ENCODE measurements at places on chromosomes 7 and 10. TPM values are rescaled to one million over a fixed set of nuclear protein-coding genes. Genes with fewer than 3 reads are reported as not detected.

- no peak for DNase-seq
Observed at GRCh38 chr7:132423594-132424200, 152.6 kb downstream of the PLXNA4 start.

- DNase-seq = no peak
Observed at GRCh38 chr7:192701-193480, 520 bp downstream of the FAM20C start.

GRCh38 chr7:155724327-155725005 is 80.0 kb downstream of the RBM33 start:
- no peak for DNase-seq

- no peak for DNase-seq
Observed at GRCh38 chr10:20858292-20859124, 38.6 kb downstream of the NEBL start.

DNA sequence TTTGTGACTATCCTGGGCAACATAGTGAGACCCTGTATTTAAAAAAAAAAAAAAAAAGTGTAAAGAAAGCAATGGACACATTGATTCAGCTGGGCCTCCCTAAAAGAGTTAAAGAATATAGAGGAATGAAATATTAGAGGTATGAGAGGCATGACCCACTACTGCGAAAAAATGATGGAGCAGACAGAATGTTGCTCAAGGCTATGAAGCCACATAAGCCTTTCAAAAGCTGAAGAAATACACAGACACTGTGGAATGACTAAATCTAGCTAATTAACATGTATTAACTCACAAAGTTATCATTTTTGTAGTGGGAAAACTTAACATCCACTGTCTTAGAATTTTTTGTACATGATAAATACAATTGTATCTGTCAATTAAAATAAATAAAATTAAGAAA is 107.3 kb downstream of the HGF start:
- no peak for DNase-seq

DNA sequence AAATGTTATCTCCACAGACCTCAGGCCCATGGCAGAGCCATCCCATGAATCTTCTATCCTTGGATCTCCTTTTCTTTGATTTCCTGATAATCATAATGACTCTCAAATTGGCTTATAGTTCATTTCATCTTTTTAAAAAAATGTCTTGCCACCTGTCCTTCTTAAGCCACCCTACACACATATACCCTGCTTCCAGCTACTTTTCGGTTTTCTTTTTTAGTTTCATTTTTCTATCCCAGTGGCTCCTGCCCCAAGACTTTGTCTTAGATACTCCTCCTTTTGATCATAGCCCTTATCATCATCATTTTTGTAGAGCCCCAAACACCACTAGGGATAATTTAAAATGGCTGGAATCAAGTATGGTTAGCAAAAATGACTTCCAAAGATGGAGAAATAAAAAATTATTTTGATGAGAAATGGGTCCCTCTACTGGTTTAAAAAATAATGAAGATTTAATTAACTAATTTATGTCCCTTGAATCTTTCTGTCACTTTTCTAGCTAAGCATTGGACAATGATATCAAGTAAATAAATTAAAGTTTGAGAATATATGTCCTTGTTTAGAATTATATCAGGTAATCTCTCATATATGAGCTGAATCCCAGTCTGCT is 277.3 kb upstream of the SEMA3D start:
- no peak for DNase-seq

Gene MSS51
- total RNA-seq = 1.9 TPM

DNA sequence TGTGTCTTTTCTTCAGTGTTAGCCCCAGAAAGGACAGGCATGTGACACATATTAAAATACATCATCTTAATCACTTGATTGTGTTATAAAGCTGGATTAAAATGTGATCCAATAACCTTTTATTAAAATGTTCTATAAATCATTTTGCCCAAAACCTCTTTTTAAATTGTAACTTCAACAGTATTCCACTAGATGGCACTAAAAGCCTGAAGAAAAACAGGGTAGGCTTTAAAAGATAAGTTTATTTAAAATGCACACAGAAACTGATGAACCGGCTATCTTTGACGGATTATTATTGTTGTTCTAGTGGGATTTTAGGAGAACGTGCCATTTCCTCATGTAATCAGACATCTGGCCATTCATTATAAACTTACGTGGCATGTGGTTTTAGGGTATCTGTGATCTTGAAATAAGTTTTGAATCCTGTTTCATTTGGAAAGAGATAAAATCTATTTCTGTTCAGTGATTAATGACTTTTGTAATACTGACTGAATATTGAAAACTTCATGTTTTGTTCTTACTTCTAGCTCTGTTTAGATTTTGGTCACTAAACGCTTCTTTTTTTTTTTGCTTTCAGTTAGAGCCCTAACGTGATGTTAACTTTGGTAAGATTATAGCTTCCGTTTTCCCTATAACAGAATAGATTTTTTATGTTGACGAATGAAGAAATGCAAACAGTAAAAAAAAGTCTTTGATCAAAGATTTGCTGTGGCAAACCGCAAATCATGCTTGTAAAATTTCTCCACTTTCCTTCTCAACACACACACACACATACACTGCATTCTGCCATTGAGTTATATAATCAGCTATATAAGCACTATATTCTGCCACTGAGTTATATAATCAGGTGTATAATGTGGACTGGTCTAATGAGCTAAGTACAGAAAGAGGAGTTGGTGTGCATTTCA is 13.6 kb downstream of the VPS50 start:
- DNase-seq = no peak

Gene KIAA1549
- 17.6 TPM for total RNA-seq

DNA sequence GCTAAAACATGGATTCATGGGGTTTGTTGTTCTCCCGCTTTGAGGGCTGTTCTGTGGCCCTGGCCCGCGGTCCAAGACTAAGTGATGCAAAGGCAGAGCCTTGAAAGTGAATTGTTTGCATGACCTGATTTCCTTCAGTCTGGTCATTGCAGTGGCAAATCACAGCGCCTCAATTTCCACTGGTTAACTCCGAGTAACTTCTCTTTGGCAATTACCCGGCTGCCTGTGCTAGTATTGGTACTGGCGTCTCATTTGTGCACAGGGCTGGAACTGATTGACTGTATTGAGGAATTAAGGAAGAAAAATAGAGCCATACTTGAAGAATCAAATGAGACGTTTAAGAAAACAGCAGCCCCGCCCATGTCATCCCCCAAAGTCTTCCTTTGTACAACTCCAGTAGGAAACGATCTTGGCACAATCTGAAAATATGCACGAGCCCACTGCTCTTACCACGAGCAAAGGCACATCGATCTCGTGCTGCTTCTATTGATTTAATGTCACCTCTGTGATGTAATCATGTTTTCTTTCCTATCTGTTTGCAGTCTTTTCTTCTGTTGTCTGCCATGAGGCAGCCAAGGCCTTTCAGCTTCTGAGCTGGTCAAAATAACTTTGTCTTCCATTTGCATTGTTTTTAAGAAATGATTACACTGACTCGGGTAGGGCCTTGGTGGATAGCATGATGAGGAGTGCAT is 60.6 kb upstream of the SHH start:
- DNase-seq = peak; percentile 42

DNA sequence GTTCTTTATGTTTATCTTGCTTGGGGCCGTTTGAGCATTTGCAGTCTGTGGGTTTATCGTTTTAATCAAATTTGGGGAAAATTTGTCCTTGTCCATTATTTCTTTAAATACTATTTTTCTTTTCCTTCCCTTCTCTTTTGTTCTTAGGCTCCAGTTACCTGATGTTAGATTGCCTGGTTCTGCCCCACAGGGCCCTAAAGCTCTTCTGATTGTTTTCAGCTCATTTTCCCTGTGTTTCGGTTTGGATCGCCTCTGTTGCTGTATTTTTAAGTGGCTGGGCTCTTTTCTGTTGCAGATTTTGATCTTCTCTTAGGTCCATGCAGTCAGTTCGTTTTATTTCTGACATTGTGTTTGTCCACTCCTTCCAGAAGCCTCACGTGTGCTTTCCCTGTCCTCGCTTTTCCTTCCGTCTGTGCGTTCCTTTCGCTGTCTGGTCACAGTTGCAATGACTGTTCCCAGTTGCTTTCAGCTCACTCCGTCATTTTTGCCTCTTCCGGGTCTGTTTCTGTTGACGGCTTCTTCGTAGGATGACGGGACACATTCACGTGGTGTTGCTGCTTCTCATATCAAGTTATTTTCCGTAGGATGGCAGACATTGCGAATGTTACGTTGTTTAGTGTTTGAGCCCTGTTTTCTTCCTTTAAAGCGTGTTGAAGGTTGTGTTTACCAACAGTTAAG is 111.4 kb downstream of the INPP5A start:
- no peak for DNase-seq

GRCh38 chr7:35463176-35463700 is 209.3 kb upstream of the TBX20 start:
- DNase-seq = no peak

Gene SYCE1
- total RNA-seq = not detected

DNA sequence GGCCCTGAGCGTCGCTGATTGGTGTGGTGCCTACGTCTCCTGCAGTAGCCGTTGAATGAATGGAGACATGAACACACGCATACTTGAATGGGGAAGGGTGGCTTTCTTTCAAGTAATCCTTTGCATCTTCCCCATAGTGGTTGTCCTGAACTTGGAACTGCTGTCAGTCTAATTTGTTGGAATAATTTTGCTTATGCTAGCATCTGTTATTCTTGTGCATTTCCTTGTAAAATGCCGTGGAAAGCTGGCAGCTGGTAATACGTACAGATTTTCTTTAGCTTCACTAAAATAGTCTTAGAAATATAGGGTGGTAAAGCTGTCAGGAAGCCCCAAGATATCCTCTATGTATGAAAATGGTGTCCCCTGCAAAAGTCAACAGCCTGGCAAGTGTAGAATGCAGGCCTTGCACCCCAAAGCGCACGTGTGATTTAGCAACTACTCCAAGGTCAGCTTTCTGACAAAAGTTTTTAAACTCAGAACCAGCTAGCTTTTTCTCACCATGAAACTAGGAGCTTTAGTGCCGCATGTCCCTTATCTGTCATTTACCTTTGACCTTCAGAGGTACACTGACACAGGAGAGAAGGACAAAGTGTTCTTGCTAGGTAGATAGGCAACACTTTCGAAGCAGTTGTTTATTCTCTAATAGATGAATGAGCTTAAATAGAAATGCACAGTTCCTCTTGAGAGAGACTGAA is 70.8 kb downstream of the RBM33 start:
- DNase-seq = no peak

- DNase-seq = no peak
Observed at GRCh38 chr7:35699796-35700305, 4.9 kb upstream of the HERPUD2 start.

DNA sequence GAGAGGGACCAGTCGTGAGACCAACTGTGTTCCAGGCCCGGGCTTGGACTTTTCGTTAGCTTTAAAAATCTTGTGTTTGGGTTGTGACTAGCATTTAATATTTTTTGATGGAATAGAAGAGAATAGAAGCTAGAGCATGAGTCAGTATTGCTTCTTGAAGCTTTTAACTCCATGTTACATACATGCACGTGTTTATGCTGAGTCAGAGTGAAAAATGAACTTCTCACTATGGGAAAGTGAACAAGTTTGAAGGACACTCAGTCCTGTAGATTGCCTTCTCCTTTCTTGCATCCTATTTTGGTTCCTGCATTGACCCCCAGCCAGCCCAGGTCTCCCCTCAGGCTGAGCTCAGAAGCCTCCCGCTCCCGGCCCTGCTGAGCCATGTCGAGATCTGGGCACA is 31.8 kb downstream of the GHRHR start:
- no peak for DNase-seq

Gene SH2B2
- total RNA-seq = 18.7 TPM

Gene DLD
- total RNA-seq = 63.7 TPM

DNA sequence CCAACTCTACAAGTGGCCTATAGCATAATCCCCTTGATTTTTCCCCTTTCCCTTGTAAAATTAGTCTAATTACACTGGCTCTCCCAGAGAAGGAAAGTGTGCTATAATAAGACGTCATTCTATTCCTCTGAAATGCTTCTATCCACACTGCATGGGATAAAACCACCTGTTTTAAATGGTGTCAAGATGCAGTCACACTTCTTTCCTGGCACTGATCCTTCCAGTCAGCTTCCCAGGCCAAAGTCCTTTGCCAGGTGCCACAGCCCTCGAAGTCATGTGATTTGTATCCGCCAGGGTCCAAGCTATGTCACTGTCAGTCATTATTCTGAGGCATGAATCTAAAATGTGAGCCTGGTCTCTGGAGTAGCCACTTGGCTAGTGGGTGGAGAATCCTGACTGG is 169.0 kb upstream of the KIAA1217 start:
- no peak for DNase-seq

Gene HGF
- total RNA-seq = 0.15 TPM

DNA sequence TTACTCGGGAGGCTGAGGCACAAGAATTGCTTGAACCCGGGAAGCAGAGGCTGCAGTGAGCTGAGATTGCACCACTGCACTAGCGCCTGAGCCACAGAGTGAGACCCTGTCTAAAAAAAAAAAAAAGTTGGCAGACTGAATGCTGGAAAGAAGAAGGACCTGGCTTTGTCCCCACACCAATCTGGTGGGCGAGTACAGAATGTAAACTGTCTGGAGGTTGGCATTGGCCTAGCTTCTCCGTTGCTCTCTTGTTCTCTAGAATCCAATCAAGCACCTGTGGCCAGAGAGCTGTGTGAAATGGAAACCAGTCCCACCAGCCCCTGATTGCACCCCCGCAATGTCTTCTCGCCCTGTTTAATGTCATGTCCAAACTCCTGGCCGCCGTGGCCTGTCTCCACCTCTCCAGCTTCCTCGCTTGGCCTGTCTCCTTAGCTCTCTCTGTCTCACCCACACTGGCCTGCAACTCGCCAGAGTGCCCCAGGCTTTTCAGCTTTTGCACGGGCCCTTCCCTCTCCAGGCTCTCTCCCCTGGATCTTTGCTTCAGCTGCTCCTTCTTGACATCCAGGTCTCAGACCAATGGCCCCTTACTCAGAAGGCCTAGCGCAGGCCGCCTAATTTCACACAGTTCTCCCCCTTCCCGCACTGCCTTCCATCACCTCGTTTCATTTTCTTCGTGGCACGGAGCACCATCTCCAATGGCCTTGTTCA is 670 bp upstream of the AGK start:
- no peak for DNase-seq

Gene INMT
- total RNA-seq = 0.84 TPM

DNA sequence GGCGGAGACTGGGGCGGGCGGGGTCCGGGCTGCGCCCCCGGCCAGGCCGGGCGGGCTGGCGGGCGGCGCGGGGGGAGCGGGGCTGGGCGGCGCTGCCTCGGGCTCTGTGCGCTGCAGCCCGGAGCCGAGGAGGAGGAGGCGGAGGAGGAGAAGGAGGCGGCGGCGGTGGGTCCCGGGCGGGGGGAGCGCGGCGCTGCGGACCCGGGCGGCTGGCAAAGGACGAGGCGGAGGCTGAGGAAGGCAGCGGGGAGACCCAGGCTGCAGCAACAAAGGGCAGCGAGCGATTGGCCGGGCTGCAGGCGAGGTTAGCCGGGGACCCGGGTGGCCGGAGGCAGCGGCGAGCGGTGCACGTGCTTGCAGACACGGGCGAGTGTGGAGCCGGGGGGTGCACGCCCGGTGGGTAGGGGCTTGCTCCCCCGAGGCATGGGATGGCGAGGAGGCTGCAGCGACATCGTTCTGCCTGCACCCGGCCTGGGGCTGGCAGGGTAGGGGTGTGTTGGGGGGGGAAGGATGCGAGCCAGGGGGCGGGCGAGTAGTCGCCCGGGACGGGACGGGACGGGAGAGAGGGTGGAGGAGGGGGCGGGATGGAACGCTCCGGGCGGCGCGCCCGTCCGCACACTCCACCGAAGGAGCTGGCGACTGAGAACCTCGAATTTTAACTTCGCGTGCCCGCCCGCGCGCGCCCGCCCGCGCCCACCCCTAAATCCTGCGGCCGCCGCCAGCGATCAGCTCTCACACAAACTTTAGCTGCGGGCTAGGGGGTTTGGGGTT is 844 bp upstream of the KAT6B start:
- peak; percentile 80 for DNase-seq

Gene NYAP1
- total RNA-seq = 4.6 TPM

All from H1 (cell line).